CD4-positive, alpha-beta T cell treated with Interleukin-21 for 1 hour (primary cell): ENCODE measurements at places on chromosomes 11 and 22.

DNA sequence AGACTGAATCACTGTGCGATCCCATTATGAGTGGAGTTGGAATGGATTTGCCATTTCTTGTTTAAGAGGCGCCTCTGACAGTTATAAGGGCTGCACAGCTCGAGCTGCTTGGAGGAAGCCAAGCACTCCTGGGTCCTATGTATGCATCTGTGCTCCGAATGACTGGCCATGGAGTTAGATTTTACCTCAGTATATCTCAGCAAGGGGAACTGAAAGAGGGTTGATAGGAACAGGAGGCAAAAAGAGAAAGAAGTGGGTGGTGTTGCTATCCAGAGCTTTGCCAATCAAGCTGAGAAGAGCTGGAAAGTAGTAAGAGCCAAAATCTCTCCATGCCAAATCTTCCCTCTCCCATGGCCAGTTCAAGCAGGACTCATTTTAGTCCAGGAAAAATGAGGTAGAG, 632.0 kb upstream of the KIRREL3 start:
- no peak for DNase-seq

GRCh38 chr11:33863418-33864172, 28.3 kb downstream of the LMO2 start:
- no peak for DNase-seq

GRCh38 chr11:79209540-79210266, 231.1 kb downstream of the TENM4 start:
- no peak for DNase-seq

DNA sequence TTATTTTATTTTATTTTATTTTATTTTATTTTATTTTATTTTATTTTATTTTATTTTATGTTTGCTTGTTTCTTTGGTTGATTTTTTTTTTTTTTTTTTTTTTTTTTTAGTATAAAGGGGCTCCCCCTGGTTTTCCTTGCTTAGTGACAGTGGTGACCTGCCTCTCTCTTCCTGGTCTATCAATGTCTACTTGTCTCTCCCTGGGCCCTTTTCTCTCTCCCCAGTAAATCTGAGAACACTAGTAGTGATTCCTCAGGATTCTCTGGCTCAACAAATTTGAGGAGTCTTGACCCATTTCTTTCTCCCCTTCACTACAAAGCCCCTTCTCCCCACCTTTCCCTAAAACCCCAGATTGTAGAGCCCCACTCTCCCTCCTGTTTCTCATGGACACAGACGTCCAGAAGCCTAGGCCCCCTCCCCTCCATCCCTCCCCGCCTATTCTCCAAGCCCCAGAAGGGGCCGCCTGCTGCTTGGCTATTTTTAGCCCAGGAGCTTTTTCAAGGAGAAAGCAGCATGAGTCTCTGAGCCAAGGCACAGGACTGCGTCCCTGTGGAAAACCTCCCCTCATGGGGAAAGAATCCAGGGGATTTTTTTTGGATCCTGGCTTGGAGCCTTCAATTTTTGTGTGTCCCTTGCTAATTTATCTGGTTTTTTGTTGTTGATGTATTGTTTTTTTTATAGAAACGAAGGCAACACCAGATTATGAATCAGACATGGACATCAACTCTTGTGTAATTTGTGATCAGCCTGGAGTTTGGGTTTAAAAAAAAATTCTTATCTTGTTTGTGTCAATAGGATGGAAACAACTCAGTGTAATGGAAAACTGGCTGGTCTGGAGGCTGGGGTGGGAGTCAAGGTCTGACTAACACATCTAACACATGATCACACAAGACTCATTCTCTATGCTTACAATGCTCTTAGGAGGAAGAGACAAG, 17.5 kb upstream of the ACCSL start:
- DNase-seq, result no peak

GRCh38 chr11:126917531-126918204, 82.9 kb downstream of the KIRREL3 start:
- no peak for DNase-seq

DNA sequence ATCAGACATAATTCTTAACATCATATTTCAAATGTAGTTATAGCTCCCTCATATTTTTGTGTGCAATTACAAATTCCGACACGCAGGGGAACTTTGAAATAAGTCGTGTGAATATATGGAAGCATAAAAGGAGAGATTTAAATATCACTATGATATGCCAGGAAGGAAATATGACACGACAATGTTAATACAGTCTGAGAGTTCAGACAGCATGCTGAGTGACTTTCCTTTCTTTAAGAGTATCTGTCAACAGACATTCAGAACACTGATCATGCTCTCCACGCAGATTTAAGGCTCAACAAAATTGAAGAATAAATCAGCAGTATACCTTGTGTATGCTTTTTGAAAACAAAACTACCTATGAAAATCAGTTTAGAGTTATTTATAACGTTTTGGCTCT, 232.6 kb upstream of the CARD18 start:
- no peak for DNase-seq

- no peak for DNase-seq
These were observed 237.3 kb downstream of the LARGE1 start for GRCh38 chr22:33682927-33683326.

GRCh38 chr11:67045314-67045713, 11.3 kb upstream of the RHOD start:
- no peak for DNase-seq

- DNase-seq, result no peak
These were observed 12.8 kb downstream of the CTSC start for GRCh38 chr11:88324562-88325345.

DNA sequence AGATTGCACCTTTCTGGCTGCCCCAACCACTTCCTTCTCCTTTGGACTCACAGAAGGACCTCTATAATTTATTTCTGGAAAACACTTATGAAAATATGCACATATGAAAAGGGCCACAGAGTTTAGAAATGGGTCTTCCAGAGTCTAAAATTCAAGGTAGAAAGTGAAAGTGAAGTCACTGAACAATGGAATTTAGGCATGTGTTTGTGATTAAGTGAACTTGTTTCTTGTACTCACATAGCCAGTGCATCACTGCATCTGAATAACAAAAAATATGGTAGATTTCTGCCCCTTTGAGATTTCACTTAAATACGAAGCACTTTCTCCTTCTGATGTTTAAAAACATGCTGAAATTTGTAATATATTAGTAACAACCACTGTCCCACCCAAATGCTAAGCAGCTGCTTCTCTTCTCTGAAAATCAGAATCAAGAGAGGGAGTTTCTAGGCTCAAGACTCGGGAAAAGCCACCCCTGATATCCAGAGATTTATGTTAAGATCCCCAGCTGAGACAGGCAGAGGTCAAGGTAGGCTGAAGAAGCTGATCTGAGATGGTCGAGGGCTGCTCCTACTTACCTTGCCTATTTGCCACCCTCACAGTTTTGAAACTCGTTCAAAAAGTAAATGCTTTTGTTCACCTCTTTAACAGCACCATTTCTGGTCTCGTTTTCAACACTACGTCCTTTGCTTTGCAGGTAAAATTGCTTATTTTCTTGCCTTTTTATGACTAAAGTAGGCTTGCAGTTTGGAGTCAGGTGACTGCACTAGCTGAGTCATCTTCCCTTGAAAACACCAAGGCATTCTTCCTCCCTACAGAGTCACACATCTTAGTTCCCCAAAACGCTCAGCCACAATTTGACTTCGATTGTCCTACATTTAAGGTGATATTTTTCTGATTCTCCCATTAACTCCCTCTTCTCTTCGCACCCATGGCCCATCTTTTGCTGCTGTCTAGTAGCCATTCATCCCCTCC, at the start of gene XKR3:
Gene XKR3 (minus strand): TSS at position 696 of the 972 bp plus-strand sequence. CDS start 17,338 bp downstream, outside the sequence.
- DNase-seq, result peak; percentile 0

DNA sequence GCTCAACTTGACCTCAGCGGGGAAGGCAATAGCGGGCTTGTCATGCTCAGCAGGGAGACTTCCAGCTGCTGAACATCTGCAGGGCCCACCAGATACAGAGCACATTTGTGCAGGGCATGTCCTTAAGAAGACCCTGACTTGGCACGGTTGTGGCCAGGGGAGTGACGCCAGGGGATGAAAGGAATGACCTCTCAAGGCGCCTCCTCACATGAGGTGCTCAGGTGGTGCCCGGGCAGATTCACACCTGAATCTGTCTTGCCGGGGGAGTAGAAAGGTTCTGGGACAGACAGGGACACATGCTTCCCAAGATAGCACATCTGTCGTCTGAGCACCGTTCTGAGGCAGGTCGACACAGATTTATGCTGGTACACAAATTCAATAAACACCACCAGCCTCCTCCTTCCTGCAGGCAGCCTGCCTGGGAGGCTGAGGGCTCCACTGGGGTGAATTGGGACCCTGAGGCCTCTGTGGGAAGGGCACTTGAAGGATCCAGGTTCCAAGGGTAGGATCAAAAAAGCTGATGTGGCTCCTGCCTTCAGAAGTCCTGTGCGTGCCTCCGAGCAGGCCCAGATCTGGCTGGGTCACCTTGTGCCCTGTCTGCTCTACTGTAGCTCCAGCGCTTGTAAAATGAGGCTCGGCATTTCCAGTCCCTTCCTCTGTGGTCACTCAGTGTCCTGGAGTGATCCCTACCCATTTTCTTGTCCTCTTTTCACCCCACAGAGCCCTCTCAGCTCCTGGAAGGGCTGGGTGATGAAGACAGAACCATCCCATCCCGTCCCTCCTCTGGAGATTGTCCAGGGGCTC, 49.6 kb upstream of the NECTIN1 start:
- no peak for DNase-seq

DNA sequence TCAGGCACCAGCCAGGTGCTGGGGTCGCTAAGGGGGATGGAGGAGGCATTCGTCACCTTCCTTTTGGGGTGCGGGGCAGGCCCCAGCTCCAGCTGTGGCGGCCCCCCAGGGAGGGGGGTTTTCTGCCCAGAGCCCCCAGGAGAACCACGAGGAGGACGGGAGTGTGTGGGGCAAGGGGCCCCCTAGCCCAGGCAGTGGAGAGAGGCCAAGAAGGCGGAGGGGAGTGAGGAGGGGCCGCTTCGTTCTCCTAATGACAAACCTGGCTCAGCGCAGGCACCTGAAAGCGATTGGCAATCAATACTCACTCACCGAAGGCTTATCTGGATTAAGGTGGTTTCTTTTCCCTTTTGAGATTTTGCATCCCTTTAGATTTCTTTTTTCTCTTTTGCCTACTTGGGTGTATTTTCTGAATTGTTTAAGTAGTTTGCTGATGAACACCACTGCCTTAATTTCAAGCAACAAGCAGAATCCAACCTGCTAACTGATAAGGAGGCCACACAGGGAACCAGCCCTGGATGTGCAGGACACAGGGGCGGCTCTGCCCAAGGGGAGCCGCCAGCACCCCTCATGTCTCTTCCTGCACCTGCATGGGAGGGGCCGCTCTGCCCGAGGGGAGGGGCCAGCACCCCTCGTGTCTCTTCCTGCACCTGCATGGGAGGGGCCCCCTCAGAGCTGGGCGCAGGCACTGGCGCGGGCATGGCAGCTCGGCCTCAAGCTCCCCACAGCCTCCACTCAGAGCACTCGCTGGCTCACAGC, 122.3 kb downstream of the BRD1 start:
- DNase-seq, result no peak

GRCh38 chr22:37462436-37462835, 23.7 kb downstream of the MFNG start:
- DNase-seq, result no peak

DNA sequence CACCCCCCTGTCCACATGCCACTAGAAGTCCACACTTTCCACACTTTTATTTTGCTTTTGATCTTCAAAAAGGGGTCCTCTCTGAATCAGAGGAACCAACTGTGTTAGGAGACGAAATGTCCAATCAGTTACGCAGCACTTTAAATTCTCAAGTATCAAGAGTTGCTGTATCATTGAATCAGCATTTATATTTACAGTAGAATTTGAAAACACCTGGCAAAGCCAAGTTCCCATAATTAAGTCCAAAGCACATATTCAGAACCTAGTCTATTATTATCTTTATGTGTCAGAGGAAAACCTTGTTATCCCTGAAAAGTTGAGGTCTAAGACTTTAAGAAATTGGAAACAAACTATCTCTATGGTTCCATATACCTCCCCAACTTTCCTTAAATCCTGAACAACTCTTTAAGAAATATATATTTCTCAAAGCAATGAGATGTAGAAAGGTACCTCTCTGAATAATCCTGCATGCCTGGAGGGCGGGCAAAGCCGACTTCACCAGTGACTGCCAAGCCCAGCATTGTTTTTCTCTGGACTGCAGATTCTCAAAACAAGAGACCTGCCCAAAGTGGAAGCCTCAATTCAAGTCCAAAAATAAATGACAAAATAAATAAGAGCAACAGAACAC, 75.9 kb upstream of the ARFGAP3 start:
- DNase-seq, result no peak

GRCh38 chr11:104899226-104899625, 966 bp upstream of the CASP12 start:
- no peak for DNase-seq

DNA sequence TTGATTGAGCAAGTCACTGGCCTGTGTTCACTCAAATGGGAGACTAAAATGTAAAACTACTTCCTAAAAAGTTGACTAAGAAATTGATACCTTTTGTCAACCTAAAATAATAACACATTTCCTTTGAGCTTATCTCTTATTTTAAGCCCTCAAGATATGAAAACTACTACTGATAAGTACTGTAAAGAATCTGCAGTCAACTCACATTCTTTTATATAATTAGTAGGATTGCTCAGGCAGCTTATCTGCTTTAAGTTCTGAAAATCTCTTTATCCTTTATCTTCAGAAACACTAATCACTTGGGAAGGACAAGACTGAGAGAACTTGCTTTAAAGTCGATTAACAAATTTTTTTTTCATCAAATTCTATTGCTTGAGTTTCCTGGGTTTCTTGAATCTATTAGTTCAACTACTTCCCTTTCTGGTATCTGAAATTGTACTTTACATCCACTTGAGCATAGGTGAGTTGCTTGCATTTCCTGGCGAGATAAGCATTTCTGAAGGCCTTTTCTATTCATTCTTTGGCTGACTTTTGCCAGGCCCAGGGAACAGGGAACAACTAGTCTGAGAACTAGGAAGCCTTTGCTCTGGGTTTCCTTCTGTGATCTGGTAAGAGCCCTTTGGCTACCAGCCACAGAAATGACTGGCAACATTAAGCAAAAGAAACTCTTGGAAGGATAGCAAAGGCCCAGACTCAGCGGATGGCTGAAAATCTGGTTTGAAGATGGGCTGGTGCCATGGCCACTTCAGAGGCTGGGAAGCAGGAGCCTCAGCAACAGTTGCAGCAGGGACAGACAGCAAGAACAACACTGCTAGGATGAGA, 19.3 kb upstream of the CSRP3 start:
- DNase-seq, result no peak

GRCh38 chr22:27226666-27227065, 569.3 kb downstream of the MIAT start:
- DNase-seq, result no peak

DNA sequence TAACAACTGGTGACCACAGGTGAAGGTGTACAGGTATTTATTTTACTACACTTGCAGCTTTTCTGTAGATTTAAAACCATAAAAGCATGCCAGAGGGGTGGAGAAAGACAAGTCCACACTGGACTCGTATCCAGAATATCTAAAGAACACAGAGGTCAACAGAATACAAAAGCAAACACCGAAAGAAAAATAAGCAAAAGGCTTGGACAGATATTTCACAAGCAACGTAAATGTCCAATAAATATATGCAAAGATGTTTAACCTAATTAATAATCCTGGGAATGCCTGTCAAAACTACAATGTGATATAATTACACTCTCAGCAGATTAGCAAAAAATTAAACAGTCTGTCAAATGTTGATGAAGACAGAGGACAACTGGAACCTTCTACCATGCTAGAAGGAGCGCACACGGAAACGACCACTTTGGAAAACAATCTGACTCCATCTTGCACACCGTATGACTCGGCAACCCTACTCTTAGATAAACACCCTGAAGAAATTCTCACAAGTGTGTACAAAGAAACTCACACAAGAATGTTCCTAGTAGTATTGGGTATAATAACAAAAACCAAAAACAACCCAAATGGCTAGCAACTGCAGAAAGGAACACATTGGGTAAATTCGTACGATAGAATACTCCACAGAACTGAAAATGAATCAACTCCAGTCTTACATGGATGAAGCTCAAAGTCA, 27.2 kb downstream of the GNB1L start:
- no peak for DNase-seq
